Activated CD4-positive, alpha-beta memory T cell treated with anti-CD3 and anti-CD28 coated beads, Interleukin-2, amount 10 ng/mL, durations not matched to agents 7 days and 5 days (primary cell): ENCODE measurements at places on chromosomes 2 and 18.

- no peak for DNase-seq
Observed at GRCh38 chr18:6205706-6206105, 209.0 kb downstream of the L3MBTL4 start.

- no peak for DNase-seq
Observed at GRCh38 chr2:221070106-221070505, 502.0 kb downstream of the EPHA4 start.

DNA sequence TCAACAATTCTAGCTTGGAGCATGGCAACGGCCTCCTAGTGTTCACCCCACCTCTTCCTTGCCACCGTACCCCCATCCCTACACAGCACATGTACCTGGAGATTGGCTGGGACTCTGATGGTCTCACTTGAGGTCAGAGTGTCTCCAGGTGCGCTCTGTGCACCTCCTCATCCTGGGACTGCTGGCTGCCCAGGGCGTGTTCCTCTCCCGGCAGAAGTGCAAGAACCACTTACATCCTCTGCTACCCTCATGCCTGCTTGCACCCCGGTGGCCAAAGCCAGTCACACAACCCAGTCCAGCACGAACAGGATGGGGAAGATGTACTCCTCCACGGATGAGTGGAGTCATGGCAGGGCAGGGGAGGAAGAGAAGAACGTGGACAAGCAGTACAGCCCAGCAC, 151.5 kb downstream of the ASB1 start:
- DNase-seq: no peak

GRCh38 chr2:150612957-150613710, 125.7 kb upstream of the RND3 start:
- no peak for DNase-seq

GRCh38 chr18:63487676-63488075, 10.9 kb downstream of the SERPINB5 start:
- DNase-seq: no peak

GRCh38 chr2:164952057-164952702, 3.1 kb downstream of the SLC38A11 start:
- no peak for DNase-seq

DNA sequence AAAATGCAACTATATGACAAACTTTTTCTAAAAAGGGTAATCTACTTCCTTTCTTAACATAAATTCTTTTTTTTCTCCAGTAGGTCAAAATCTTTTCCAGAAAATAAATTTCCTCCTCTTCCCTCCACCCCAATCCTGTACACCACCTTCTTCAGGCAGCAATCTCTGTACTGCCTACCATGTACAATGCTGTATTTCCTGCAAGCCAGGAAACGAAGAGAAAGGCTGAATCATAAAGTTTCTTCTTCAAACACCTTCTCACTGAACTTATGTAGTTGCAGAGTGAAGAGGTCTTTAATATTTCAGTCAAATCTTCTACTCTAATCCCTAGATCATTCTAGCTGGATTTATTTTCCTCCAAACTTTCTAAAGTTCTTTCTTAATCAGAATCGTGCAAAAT, 18.2 kb upstream of the C2orf66 start:
- no peak for DNase-seq

- DNase-seq: no peak
Observed at GRCh38 chr2:69973335-69973735, 11.9 kb upstream of the ASPRV1 start.

GRCh38 chr2:230512955-230513748, 97.2 kb downstream of the SP100 start:
- no peak for DNase-seq

DNA sequence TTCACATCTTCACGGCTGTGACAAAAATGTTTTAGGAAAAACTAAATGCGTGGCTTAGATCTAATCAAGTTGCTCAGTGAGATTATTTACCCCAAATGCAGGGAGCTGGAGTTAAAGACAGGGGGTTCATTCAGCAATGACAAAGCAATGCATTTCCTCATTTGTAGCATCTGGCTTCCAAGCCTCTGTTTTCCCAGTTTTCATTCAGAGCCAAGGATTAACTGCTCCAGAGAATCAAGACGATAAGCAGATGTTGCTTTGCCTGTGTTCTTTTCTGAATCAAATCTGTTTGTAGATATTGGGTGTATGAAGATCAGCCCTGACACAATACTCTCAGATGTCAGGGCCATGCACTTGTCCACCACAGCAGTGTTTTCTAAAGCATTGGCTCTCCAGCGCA, 147.4 kb upstream of the SIX2 start:
- no peak for DNase-seq

DNA sequence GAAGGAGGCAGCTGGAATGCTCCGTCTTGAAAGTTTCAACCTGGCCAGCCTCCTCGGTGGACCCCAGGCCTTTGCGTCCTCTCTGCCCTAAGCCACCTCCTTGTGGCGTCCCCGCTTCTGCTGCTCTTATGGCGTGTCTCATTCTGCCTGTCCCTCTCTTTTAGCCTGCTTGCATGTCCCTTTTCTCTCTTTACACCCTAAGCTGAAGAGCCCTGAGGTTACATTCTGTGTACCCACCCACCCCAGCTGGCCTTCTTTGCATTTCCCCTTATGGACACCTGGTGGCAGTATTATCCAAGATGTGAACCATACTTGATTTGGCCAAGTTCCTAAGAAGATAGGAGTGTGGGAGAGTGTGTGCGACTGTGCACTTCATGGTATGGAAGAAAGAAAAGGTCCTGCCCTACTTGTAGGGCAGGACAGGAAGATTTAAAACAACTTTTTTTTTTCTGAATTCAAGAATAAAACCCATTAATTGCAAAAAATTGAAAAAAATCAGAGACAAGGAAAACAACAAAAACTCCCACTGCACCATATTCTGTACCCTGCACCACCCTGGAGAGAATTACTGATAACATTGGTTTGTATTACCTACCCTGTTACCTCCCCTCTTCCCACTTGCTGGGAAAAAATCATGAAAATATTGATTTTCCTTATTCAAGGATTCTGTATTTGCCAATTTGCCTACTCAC, 77.4 kb downstream of the DYSF start:
- DNase-seq: no peak
